Cerebellar cortex (tissue), 1 donor: ENCODE measurements at places on chromosomes 12 and 14.

DNA sequence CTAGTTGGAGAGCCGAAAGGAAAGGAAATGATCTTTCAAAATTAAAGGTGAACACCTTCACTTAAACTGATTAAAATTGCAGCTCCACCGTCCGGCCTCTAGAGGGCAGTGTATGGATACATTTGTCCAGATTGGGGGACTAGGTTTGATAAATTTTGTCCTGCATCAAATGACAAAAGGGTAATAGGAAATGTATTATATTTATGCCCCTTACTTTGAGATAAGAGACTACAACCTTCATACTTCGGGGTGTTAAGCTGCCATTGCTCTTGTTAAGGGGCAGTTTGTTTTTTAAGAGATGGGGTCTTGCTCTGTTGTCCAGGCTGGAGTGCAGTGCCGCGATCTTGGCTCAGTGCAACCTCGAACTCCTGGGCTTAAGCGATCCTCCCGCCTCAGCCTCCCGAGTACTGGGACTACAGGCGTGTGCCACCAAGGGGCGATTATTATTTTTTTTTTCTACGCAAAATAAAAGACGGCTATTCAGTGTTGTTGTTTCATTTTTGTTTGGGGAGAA is 818 bp upstream of the SUOX start:
- peak; percentile 84 for DNase-seq

- DNase-seq: no peak
These were observed 150.8 kb upstream of the DAAM1 start for GRCh38 chr14:59037620-59038019.

GRCh38 chr12:23855813-23856212 is 93.7 kb downstream of the SOX5 start:
- no peak for DNase-seq

GRCh38 chr14:29222671-29223268 is 456.2 kb downstream of the FOXG1 start:
- DNase-seq: peak; percentile 11

DNA sequence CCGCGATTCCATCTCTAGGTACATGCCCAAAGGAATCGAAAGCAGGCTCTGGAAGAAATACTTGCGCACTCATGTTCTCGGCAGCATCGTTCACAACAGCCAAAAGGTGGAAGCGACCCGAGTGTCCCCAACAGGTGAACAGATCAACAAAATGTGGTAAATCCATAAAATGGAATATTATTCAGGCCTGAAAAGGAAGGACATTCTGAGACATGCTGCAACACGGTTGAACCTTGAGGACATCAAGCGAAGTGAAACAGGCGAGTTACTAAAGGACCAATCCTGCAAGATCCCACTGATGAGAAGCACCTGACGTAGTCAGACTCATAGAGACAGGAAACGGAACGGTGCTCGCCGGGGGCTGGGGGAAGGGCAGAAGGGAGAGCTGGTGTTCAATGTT is 17.5 kb upstream of the DIO3 start:
- DNase-seq: no peak

- no peak for DNase-seq
These were observed 162.5 kb upstream of the PDE3A start for GRCh38 chr12:20205854-20206253.
